Osteoblast (primary cell): ENCODE measurements at places on chromosomes 12 and 14. TPM values are rescaled to one million over a fixed set of nuclear protein-coding genes. Genes with fewer than 3 reads are reported as not detected.

The FZD10 gene
- total RNA-seq: not detected in 2 replicates

The PTCSC3 gene
- total RNA-seq: not detected in 2 replicates

The ASIC1 gene
- 0.72 and 0.88 TPM in 2 replicates for total RNA-seq

The TPPP2 gene
- not detected in 2 replicates for total RNA-seq

The BHLHE41 gene
- total RNA-seq: 4.3 and 4.7 TPM in 2 replicates

GRCh38 chr12:40168001-40168400, 56.8 kb upstream of the LRRK2 start:
- no peak for DNase-seq

- no peak for DNase-seq
These were observed 256.3 kb downstream of the TMTC2 start for GRCh38 chr12:82942991-82943401.

DNA sequence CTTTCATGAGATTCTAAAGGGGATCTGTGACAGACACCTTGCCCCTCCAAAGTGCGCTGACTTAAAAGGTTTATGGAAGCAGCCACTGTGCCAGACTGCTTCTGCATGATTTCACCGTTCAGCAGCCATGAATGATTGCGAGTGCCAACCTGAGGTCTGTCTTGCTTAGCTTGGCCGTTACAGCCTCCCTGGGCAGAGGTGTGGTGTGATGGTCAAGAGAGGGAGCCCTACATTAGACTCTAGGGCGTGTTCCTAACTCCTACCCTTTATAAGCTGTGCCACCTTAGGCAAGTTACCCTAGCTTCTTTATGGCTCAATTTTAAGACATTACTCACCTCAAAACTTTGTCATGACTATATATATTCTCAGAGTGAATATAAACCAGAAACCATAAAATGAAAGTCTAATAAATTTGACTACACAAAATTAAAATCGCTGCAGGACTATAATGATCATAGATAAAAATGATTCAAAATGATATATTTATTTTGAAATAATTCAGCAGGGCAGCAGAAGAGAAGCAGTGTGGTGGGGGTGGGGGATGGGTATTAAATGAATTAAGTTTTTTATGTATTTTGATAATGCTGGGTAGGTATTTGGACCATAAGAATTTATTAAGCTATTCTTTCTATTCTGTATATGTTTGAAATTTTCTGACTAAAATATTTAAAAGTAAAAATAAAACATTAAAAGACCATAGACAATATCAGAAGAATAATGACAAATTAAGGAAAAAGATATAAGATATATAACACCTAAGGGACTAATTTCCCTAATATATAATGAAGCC, 47.7 kb upstream of the MBIP start:
- DNase-seq: no peak

GRCh38 chr14:85296456-85297210, 233.3 kb upstream of the FLRT2 start:
- peak; percentile 90 for DNase-seq

GRCh38 chr14:49931523-49931922, 38.6 kb downstream of the ARF6 start:
- no peak for DNase-seq

GRCh38 chr12:39062266-39062996, 157.0 kb upstream of the CPNE8 start:
- DNase-seq: no peak

DNA sequence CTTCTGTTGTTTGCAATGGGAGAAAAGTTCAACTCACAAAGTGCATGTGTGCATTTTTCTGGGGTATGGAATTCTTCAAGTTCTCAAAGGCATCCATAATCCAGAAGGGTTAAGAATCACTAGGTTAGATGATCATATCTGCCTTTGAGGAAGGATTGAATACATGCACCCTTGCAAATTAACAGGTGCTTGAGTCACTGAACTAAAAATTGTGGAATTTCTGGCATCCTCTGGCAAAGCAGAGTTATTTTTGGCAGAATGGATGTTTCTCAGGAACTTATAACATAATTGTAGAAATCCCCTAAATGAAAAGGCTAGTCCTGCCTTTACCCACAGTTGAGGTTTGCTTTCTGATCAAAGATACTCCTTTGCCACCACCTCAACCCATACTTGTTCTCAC, 136.5 kb upstream of the DYRK2 start:
- no peak for DNase-seq

DNA sequence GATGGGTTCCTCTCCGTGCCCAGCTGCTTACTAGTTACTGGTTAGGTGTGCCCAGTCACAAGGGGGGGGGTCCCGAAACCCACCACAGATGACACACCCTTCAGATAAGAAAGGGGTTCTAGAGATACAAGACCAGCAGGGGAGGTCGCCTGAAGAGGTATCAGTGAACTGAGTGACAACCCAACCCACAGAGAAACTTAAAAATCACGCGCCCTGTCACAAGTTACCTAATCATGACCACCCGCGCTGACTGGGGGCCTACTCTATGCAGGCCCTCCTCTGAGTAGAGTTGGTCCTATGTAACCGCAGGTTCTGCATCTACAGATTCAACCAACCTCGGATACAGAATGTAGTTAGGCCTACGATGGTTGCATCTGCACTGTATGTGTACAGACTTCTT, 210.3 kb upstream of the SFSWAP start:
- DNase-seq: no peak

GRCh38 chr14:103503296-103503695, 19.3 kb downstream of the CKB start:
- peak; percentile 68 for DNase-seq

GRCh38 chr12:9851927-9852326, 17.2 kb downstream of the CLEC2B start:
- DNase-seq: no peak

- no peak for DNase-seq
These were observed 52.0 kb upstream of the DIP2B start for GRCh38 chr12:50452795-50453194.

GRCh38 chr14:78627114-78627513, 456.9 kb downstream of the NRXN3 start:
- no peak for DNase-seq
